ENCODE measurements at places on chromosomes 6 and 20.

GRCh38 chr6:111605100-111605751 lies 452 bp downstream of the TRAF3IP2 start:
- no peaks in the 10 kb centered on the region for H3K27me3 ChIP-seq
- H3K4me1 ChIP-seq, result peaks cover 34% of the 10 kb centered on the region
- peaks cover 7% of the 10 kb centered on the region for H3K36me3 ChIP-seq
- H3K27ac ChIP-seq, result peak overlapping the region; percentile 93

DNA sequence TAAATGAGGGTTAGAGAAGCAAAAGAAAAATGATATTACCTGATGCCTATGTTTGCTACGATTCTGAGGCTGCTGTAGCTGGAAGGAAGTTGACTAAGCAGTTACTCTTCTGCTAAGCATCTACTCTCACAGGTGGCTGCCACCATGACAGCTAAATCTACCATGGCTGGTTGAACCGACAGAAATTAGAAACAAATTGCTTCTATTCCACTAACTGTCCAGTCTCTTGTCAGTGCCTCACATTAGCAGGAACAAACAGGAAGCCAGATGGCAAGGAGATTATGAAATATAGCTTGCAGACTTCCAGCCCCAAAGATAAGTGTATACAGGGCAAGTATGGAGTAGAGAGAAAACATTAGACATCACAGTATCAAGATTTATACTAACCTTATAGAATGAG lies 59.4 kb upstream of the TMEM200A start:
- peaks cover 7% of the 10 kb centered on the region for H3K27me3 ChIP-seq
- H3K4me1 ChIP-seq, result peaks cover 7% of the 10 kb centered on the region
- H3K4me3 ChIP-seq, result no peak overlapping the region
- H3K36me3 ChIP-seq, result peaks cover 4% of the 10 kb centered on the region

DNA sequence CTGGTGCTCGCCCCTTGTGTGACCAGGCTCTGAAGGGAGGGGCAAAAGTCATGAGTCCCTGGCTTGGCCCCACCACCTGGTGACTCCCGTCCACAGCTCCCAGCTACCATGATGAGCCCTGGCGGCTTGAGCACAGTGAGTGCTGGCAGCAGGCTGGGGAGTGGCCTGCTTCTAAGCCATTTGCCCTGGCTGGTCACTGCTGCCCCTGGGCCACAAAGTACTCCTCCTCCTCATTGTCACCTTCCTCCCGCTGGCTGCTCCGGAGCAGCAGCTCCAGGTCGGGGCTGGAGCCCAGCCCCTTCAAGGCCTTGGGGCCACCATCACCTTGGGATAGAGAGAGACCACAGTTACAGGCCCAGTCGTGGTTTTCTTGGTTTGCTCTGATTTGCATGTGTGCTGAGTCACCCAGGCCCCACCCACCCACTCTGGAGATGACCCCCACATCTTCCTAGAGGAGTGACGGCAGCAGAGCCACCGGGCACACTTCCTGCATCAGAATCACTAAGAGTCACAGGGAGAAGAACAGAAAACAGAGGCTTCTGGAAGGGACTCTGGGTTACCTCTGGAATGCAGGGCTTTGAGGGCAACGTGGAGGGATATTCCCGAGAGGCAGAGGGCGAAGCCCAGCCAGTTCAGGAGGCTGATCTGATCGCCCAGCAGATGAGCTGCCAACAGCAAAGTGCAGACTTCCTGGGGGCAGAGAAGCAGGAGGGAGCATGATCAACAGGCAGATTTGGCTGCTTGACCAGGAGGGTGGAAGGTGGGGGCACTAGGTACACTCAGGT lies 42.1 kb upstream of the CDH22 start:
- DNase-seq, result no peak
- H3K27me3 ChIP-seq, result no peaks in the 10 kb centered on the region
- H3K36me3 ChIP-seq, result peaks cover 10% of the 10 kb centered on the region
- H3K4me3 ChIP-seq, result no peak overlapping the region
- no peak overlapping the region for H3K27ac ChIP-seq
- H3K4me1 ChIP-seq, result peaks cover 4% of the 10 kb centered on the region

- no peaks in the 10 kb centered on the region for H3K4me1 ChIP-seq
- no peak overlapping the region for H3K27ac ChIP-seq
- no peaks in the 10 kb centered on the region for H3K36me3 ChIP-seq
- DNase-seq, result no peak
- H3K27me3 ChIP-seq, result no peaks in the 10 kb centered on the region
- H3K4me3 ChIP-seq, result no peak overlapping the region
Observed at GRCh38 chr6:169070506-169071176, 183.0 kb downstream of the THBS2 start.

DNA sequence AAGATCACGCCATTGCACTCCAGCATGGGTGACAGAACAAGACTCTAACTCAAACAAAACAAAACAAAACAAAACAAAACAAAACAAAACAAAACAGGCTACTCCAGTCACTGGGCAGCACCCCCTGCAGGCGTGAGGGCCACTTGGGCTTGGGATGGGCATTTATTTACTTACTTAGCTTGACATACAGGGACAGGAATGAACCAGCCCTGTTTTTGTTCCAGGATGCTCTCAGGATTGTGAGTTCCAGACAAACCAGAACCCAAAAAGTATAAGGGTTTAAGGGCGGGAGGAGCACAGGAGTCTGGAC lies 4.0 kb upstream of the PTPN1 start:
- no peak overlapping the region for H3K27ac ChIP-seq
- no peaks in the 10 kb centered on the region for H3K27me3 ChIP-seq
- peaks cover 21% of the 10 kb centered on the region for H3K4me1 ChIP-seq
- no peak overlapping the region for H3K4me3 ChIP-seq
- DNase-seq, result no peak

DNA sequence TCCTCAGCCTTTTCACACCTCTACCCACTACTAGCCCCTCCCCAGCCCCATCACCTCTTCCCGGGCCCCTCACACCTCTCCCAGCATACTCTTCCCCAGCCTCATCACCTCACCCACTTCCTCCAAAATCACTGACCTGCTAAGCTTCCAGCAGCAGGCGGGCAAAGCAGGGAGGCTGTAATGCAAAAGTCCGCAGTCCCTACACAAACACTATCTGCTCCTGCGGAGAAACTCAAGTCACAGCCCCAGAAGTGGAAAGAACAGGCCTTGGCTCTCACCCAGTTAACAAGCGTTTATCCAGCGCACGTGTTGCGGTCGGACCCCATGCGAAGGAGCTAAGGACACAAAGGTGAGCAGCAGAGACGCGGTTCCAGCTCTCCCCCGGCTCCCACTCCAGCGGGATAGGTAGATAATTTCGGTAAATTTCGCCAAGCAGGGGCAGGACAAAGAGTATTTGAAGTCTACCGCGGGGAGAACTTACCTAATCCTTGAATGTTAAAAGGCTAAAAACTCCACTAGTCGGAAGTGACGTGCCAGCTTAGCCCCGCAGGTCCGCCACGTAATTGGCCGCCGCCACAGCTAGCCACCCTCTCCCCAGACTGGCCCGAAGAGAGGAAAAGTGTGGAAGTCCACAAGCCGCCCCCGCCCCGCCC lies 728 bp upstream of the TRIM39 start:
- H3K4me3 ChIP-seq, result peak overlapping the region; percentile 91
- peak overlapping the region; percentile 99 for H3K27ac ChIP-seq
- H3K4me1 ChIP-seq, result peaks cover 49% of the 10 kb centered on the region
- H3K36me3 ChIP-seq, result peaks cover 24% of the 10 kb centered on the region
- DNase-seq, result no peak

DNA sequence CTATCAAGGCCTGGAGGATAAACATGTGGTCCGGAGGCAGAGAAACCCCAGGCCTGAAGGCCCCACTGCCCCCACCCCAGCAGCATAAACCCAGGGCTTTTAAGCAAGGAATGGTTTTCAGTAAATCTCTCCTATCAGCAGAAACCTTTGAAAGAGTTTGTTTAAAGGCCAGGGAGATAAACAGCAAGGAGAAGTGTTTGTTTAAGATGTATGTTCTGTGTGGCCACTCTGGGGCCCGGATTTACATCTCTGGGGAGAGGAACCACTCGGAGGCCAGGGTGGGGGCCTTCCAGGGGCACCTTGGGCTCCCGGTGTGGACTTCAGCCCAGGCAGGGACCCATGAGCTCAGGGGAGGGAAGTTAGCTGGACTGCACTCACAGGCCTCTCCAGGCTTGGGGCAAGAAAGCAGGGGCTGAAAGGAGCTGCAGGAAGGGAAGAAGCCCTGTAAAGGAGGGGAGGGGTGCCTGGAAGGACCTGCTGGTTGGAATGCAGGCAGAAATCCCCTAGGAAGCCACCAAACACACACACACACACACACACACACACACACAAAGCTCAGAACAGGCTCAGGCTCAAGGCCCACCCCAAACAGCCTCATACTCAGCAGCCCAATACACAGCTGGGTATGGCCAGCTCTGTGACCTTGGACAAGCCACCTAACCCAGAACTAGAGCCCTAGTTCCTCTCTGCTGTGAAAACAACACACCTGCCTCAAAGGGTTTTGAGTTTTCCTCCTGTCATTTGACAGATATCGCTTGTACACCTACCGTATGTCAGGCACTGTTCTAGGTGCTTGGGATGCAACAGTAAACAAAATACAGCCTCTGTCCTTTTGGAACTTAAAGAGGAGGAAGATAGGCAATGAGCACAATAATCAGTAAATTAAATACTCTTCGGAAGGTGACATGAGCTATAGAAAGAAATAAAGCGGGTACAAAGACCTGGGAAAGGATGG lies 26.2 kb upstream of the FOXP4 start:
- no peak for DNase-seq
- H3K27me3 ChIP-seq, result peaks cover 11% of the 10 kb centered on the region
- no peak overlapping the region for H3K4me3 ChIP-seq
- H3K27ac ChIP-seq, result no peak overlapping the region

Measured in T-helper 2 cell treated with Interferon-gamma antibody and Interleukin-4, amounts not matched to agents 5 μg/mL and 100 μg/mL, for 36 hours (primary cell).